T-helper 17 cell (primary cell): ENCODE measurements at places on chromosomes 3 and 15.

- no peak for DNase-seq
These were observed 17.9 kb upstream of the NIT2 start for GRCh38 chr3:100316641-100317069.

- no peak for DNase-seq
These were observed 169.1 kb downstream of the NSMCE3 start for GRCh38 chr15:29100486-29101000.

GRCh38 chr3:124248471-124249028 lies 256.6 kb upstream of the ROPN1 start:
- no peak for DNase-seq

- DNase-seq, result no peak
These were observed 727.2 kb upstream of the CFAP20DC start for GRCh38 chr3:59777066-59777465.

DNA sequence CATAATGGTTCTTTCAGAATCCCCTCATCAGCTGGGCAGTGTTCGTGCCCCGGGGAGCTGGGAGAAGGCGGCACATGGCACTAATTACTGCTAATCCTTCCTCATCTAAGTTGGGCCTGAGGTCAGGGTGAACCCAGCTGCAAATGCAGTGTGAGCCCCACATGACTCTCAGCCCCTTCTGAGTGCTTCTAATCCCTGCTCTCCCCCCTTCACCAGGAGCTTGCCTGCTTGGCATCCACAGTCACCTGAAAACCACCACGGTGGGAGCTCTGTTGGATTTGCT lies 455 bp upstream of the TRPM1 start:
- DNase-seq, result no peak
